ENCODE measurements at places on chromosomes 7 and 10.

DNA sequence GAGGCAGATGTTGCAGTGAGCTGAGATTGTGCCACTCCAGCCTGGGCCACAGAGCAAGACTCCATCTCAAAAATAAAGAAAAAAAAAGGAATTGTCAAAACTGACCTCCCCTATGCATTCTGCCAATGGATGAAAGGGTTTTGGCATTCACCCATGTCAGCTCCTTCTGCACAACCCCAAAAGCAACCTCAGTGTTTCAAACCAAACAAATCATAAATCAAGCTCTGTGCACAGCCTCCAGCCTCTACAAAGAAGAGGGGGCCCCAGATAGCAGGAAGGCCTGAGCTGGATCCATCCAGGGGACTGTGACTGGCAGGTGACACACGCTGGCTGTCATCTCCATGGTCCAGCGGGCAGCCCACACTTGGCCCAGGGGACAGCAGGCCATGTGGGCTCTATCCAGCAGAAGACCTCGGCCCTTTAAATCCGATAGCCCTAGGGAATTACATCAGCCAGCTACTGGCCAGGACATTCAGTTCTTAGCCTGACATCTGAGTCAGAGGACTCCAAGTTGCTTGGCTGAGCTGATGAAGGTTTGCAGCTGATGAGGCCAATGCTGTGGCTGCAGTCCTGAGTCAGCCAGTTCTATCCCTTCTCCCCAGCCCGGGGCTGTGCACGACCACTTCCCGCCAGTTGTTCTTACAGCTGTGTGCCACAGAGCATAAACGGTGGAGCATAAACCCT lies 52.0 kb upstream of the FIGNL1 start:
- no peak for DNase-seq

DNA sequence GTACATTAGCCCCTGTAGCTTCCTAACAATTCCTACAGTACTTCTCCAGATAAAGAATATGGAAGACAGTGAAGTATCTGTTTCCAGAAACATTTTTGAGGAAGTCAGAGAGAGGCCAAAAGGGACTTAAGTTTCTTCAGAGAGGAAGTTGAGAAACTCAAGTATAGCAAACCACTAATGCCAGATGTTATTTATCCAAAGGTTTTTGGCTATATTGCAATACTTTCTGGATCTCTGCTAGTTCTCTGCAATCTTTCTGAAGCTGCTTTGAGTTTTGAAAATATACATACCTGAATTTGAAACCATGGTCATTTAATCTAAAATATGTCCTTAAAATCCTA lies 64.7 kb downstream of the BICC1 start:
- DNase-seq = no peak

GRCh38 chr7:111018960-111019736 lies 71.8 kb upstream of the LRRN3 start:
- peak; percentile 16 for DNase-seq

DNA sequence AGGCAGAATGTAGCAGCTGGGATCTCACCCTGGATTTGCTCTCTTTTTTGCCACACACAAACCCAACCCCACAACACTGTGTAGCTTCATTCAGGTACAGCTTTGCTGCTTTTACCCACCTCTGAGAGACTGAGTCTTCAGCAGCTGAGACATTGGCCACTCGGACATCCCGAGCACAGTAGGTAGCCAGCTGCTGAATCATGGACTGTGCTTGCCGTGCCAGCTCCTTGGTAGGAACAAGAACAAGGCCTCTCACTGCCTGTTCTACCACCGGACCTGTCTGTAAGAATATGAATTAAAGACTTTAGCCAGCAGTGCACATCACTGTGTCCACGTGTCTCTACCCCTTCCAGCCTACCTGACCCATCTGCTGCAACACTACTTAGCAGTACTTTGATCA lies 937 bp downstream of the DDX56 start:
- DNase-seq = no peak

GRCh38 chr10:42887734-42888503 lies 105.3 kb downstream of the BMS1 start:
- DNase-seq = no peak

DNA sequence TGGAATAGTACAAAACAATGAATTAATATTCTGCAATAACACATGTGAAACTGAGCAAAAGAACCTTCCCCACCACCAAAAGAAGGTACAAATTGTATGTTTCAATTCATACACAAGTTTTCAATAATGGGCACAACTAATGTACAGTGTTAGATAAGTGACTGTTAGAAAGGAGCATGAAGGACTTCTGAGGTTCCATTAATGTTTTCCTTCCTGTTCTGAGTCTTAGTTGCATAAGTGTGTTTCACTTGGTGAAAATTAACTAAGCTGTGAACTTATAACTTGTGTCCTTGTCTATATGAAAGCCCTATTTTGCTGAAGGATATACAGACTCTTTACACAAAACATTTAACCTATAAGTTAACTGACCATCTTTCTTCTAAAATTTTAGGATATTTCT lies 8.2 kb downstream of the GSAP start:
- DNase-seq = no peak

- no peak for DNase-seq
Measured at GRCh38 chr10:85578860-85579259, 787.7 kb downstream of the GRID1 start.

DNA sequence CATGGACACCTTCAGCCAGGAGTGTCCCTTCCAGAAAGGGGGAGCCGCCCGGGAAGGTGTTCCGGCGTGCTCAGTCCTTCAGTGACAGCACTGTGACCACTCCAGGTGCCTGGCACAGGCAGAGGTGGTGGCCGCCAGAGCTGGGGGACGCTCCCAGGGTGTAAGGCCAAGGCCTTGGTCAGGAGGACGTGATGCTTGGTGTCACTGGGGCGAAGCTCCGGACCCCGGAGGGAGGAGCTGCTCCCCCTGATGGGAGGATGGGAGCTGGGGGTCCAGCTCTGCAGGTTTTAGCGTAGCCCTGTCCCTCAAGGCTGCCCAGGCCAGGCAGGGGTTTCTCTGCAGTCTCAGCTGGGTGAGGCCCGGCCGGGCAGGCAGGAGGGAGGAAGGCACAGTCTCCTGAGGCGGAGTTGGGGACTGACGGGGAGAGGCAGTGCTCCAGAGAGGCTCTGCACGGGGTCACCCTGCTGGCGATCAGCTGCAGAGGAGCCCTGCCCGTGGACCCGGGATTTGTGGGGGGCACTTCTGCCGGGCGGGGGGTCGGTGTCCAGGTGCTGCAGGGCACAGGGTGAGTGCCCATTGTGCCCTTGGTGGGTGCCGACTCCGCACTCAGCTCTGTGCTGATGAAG lies 56.5 kb upstream of the DNAJB6 start:
- no peak for DNase-seq

- no peak for DNase-seq
Measured at GRCh38 chr10:29443745-29444523, 155.1 kb downstream of the LYZL1 start.

GRCh38 chr7:45626441-45627430 lies 52.6 kb downstream of the ADCY1 start:
- DNase-seq = no peak

GRCh38 chr7:6246251-6246917 lies 26.0 kb downstream of the CYTH3 start:
- DNase-seq = no peak

DNA sequence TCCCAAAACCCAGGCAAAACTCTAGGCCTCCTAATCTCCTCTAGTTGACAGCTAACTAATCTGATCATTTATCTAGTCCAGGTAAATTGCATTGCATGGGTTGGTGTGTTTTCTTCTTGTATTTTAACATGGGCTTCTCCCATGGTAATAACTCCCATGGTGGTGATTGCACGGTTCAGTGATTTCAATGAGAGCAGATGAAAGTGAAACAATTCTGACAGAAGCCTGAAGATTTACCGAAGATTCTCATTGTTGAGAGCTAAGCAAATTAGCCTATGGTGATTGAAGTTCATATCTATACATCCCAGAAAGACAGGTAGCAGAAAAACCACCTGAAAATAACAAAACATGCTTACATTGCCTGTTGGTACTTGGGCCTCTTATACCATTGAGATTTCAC lies 26.6 kb upstream of the LIPN start:
- no peak for DNase-seq

GRCh38 chr7:146150153-146150552 lies 33.6 kb downstream of the CNTNAP2 start:
- DNase-seq = no peak

- no peak for DNase-seq
Measured at GRCh38 chr7:124796771-124797170, 31.2 kb upstream of the GPR37 start.

DNA sequence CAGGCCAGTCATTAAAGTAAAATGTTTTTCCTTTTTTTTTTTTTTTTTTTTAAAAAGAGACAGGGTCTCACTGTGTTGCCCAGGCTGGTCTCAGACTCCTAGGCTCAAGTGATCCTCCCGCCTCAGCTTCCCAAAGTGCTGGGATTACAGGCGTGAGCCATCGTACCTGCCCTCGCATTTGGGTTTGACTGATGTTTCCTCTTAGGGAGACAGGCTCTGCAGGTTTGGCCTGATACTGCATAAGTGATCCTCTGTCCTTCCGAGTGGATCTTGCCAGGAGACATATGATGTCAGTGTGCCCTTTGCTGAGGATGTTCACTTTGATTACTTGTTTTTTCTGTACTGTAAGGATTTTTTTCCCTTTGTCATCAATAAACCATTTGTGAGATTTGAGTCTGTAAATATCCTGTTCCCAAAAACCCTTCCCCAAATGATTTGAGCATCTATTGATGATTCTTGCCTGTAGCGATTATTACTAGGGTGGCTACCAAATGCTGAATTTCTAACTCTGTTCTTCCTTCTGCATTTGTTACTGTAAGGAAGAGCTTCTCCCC lies 19.7 kb downstream of the LIMK1 start:
- no peak for DNase-seq

DNA sequence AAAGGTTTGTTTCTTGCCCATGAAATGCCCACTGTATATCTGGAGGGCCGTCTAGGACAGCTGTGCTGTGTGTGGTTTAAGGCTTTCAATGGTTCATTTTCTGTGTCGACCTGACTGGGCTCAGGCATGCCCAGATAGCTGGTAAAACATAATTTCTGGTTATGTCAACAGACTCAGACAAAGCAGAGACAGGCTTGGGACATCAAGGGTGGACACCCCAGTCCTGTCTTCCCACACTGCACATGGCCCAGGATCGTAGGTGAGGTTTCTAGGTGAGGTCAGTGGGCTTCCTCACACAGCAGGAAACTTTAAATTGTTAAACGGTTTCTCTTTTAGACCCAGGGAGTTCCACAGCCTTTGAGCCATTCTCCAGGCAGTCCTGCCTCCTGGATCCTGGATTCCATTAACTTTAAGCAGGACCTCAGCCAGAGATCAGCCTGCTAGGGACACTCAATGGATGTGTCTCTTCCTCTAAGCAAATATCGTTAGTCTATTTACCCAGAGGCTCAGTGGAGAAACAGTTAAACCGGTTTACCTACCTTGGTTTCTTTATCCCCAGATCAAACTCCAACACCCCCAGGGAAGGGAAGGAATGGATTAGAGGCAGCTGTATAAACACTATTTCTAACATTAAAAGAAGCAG lies 66.4 kb downstream of the ST8SIA6 start:
- no peak for DNase-seq

DNA sequence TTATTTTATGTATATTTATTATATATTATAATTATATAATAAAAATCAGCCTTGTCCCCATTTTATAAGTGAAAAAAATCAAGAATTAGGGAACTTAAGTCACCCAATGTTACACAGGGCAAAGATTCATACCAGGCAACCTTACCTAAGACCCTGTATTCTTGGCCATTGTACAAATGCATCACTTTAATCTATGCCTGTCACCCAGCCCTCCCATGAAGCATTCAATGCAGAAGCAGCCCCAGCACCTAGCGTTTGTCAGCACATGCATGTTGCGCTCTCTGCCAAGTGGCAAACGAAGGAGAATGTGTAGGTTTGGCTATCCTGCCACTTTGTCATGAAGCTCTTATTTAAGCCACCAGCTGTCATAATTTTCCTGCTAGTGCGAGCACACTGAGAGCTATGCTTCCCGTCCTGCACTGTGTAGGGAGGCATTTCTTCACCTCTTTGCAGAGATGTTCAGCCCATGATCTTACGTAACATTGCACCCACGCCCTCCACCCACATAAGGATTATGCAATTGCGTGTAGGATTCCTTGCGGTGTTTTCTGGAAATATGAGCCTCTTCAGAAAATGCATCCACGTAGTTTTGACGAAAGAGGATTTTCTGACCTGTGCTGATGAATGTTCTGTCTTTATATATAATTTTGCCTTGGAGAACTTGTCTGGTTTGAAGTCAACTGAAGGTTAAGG lies 7.7 kb upstream of the COBL start:
- DNase-seq = no peak

GRCh38 chr10:91702620-91703019 lies 69.7 kb upstream of the PPP1R3C start:
- no peak for DNase-seq

GRCh38 chr10:95545981-95546380 lies 15.2 kb downstream of the SORBS1 start:
- DNase-seq = no peak

DNA sequence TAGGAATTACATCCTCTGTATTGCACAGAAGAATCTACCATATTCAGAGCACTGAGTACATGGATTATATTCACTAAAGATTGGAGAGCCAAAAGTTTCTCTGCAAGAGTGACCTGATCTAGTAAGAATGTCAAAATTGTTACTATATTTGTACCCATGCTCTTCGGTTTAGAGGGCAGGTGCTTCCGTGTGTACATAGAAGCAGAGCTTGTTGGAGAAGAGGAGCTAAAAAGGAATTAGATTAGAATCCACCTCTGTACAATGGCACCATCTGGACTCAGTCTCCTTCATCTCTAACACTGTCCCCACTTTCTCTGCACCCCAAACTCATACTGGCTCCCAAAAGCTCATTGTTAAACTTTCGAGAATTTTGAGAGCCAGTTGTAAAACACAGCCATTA lies 8.3 kb downstream of the CALD1 start:
- DNase-seq = no peak

- DNase-seq = no peak
Measured at GRCh38 chr7:108406222-108406890, 49.9 kb downstream of the NRCAM start.

GRCh38 chr10:73244866-73245477 lies 2.1 kb downstream of the DNAJC9 start:
- DNase-seq = no peak

- no peak for DNase-seq
Measured at GRCh38 chr7:1769286-1770200, 99.5 kb downstream of the ELFN1 start.

DNA sequence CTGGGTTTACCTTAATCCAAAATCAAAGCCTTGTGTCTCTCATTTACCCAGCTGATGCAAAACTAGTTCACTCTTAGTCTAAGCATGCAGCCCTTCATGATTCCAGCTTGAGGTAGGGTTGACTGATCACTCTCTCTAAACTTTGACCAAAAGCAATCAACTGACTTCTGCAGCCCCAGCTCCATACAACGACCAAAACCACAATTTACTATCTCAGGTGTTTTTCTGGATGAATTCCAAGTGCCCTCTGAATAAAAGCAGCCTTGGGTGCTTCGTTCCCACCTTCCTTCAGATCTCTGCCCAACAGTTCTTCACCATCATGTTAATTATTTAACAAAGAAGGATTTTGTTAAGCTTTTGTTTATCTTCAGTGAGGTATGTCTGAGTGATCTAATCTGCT lies 62.6 kb downstream of the CCDC6 start:
- DNase-seq = no peak
